Heart left ventricle (tissue), 16 donors: ENCODE measurements at places on chromosomes 3 and 15. TPM values are rescaled to one million over a fixed set of nuclear protein-coding genes. Genes with fewer than 3 reads are reported as not detected.

GRCh38 chr15:79160211-79160610, 69.6 kb upstream of the RASGRF1 start:
- DNase-seq: peak; percentile 42

The LMOD3 gene
- 128 TPM for total RNA-seq

The CCDC13 gene
- 1.00 TPM for total RNA-seq

GRCh38 chr15:62503451-62503850, 338.4 kb upstream of the C2CD4B start:
- peak; percentile 46 for DNase-seq
